ENCODE measurements at places on chromosomes 7 and 10. TPM values are rescaled to one million over a fixed set of nuclear protein-coding genes. Genes with fewer than 3 reads are reported as not detected.

GRCh38 chr10:109726473-109726872 is 196.8 kb downstream of the XPNPEP1 start:
- no peaks in the 10 kb centered on the region for H3K27me3 ChIP-seq
- DNase-seq = no peak
- H3K36me3 ChIP-seq = no peaks in the 10 kb centered on the region
- H3K4me3 ChIP-seq = no peak overlapping the region
- no peaks in the 10 kb centered on the region for H3K4me1 ChIP-seq
- no peak overlapping the region for H3K27ac ChIP-seq

DNA sequence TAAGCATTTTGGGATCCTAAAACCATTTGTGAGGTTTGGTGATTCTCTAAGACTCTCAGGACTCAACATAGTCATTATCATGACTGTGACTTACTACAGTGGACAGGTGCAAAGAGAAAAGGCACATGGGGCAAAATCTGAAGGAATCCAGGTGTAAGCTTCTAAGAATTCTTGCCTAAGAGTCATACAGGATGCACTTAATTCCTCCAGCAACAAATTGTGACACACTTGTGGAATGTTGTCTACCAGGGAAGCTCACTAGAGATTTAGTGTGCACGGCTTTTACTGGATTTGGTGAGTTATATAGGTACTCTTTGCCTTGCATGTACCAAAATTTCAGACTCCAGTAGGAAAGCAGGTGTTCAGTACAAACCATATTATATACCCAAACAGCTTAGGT is 47.9 kb downstream of the WAC start:
- H3K4me3 ChIP-seq = no peak overlapping the region
- peaks cover 40% of the 10 kb centered on the region for H3K4me1 ChIP-seq
- no peaks in the 10 kb centered on the region for H3K27me3 ChIP-seq

GRCh38 chr7:41628901-41629300 is 74.0 kb downstream of the INHBA start:
- H3K27ac ChIP-seq = no peak overlapping the region
- DNase-seq = no peak
- H3K27me3 ChIP-seq = no peaks in the 10 kb centered on the region
- H3K4me1 ChIP-seq = no peaks in the 10 kb centered on the region

DNA sequence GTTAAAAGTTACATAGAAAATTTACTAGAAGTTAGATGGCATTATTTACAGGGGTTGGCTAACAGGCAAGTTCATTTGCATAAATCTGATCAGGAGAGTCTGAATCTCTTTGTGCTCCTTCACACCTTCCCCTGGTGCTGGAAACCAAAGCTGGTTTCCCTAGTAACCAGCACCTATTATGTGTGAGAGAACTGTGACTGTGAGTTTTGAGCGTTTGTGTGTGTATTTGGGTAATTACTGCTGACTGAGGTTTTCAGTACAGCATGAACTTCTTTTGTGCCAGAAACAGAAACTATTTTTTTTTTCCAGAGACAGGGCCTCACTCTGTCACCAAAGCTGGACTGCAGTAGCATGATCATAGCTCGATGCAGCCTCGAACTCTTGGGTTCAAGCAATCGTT is 10.3 kb upstream of the IFIT1B start:
- no peaks in the 10 kb centered on the region for H3K27me3 ChIP-seq
- peaks cover 14% of the 10 kb centered on the region for H3K4me1 ChIP-seq
- DNase-seq = no peak
- no peak overlapping the region for H3K27ac ChIP-seq
- H3K36me3 ChIP-seq = no peaks in the 10 kb centered on the region

GRCh38 chr10:100153239-100153825 is 32.5 kb downstream of the ERLIN1 start:
- H3K27me3 ChIP-seq = no peaks in the 10 kb centered on the region
- H3K4me3 ChIP-seq = no peak overlapping the region
- no peak overlapping the region for H3K27ac ChIP-seq
- DNase-seq = no peak

DNA sequence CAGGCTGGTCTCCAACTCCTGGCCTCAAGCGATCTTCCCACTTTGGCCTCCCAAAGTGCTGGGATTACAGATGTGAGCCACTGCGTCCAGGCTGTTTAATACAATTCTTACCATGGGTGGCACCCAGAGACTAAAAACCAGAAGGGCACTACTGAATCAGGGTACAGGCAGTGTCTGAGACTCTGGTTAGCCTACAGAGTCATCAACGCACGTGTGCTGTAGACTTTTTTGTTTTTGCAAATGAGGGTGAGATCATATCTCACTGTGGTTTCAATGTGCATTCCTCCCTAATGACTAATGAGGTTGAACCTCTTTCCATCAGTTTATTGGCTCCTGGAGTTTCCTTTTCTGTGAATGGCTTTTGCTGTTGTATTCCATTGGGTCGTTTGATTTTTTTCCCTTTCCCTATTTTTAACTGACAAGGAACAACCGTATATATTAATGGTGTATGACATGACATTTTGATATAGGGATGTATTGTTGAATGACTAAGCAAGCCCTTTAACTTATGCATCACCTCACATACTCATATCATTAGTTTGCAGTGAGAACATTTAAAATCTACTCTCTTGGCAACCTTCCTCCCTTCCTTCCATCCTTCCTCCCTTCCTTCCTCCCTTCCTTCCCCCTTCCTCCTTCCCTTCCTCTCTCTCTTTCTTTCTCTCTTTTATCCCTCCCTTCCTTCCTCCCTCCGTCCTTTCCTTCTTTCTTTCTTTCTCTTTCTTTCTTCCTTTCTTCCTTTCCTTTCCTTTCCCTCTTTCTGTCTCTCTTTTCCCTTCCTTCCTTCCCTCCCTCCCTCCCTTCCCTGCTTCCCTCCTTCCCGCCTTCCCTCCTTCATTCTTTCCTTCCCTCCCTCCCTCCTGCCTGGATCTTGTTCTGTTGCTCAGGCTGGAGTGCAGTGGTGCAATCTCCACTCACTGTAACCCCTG is 9.3 kb upstream of the TMEM270 start:
- H3K4me3 ChIP-seq = no peak overlapping the region
- peak overlapping the region; percentile 69 for H3K27ac ChIP-seq
- H3K4me1 ChIP-seq = peaks cover 24% of the 10 kb centered on the region
- H3K36me3 ChIP-seq = no peaks in the 10 kb centered on the region
- H3K27me3 ChIP-seq = no peaks in the 10 kb centered on the region
- DNase-seq = no peak

DNA sequence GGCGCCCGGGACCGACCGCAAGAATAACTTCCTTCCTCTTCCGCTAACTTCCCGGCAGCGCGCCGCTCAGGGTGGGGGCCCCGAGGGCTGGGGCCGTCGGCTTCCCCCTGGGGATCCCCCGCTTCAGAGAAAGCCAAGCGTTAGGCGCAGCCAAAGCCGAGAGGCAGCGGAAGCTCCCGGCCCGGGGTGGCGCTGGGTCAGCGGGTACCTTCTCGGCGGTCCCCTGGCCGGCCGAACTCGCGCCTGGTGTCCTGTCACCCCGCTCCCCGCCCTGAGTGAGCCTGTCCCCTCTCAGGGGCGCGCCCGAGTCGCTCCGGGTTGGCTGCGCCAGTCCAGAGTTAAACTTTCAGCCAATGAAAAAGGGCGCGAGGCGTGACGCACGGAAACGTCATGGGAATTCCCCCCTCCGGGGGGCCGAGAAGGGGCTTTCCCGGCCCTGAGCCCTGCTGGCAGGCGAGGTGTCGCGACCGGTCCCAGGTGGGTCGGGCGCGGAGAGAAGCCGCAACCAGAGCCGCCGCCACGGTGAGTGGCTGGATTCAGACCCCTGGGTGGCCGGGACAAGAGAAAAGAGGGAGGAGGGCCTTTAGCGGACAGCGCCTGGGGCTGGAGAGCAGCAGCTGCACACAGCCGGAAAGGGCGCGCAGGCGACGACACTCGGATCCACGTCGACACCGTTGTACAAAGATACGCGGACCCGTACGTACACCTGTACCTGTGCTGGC is 1.3 kb upstream of the NFKB2 start:
- H3K27me3 ChIP-seq = no peaks in the 10 kb centered on the region
- peak; percentile 98 for DNase-seq
- H3K27ac ChIP-seq = peak overlapping the region; percentile 96

- DNase-seq = no peak
- H3K4me3 ChIP-seq = no peak overlapping the region
- no peak overlapping the region for H3K27ac ChIP-seq
- no peaks in the 10 kb centered on the region for H3K27me3 ChIP-seq
- H3K36me3 ChIP-seq = no peaks in the 10 kb centered on the region
Measured at GRCh38 chr10:10460451-10460850, 557.2 kb upstream of the CELF2 start.

DNA sequence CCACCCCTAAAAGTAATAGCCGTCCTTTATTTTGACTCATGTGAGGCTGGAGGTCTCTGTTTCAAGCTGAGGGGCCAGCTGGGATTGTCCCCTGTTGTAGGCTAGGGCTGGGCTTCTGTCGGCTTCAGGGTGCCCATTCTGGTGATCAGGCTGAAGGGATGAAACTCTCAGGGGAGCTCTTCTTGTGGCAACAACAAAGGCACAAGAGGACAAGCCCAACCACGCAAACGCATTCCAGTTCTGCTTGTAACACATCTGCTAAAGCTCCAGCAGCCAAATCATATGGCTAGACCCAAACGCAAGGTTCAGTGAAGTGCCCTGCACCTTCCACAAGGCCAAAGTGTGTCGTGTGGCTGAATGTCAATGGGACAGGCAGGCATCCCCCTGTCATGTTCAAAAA is 405.7 kb downstream of the INHBA start:
- H3K36me3 ChIP-seq = no peaks in the 10 kb centered on the region
- H3K27ac ChIP-seq = no peak overlapping the region

DNA sequence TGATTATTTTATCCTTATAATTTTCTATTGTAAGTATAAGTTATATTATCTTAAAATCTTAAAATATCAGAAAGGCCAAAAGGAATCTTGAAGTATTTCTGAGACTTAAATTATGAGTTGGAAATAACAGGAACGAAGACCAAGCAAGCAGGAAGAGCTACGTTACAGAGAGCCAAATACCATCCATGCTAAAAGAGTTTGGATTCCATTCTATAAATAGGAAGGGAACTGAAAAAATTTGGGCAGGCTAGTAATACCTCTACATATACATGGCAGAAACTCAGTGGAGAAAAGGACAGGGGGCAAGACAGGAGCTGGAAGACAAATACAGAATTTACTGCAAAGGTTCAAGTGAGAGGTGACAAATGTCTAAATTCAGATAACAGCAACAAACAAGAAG is 16.7 kb downstream of the ITGB1 start:
- no peak overlapping the region for H3K4me3 ChIP-seq
- no peaks in the 10 kb centered on the region for H3K27me3 ChIP-seq
- peak overlapping the region; percentile 35 for H3K27ac ChIP-seq
- DNase-seq = no peak
- peaks cover 67% of the 10 kb centered on the region for H3K4me1 ChIP-seq

DNA sequence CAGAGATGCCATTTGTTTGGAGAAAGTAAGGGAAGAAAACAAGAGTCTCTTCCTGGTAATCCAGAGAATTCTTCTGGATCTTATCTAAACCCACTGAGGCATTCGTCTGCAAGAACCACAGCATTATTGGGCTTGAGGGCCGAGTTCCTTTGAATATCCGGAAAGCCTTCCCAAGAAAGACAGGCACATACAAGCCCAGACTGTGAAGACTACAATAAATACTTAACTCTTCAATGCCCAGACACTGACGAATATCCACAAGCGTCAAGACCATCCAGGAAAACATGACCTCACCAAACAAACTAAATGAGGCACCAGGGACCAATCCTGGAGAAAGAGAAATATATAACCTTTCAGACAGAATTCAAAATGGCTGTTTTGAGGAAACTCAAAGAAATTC is 99.0 kb downstream of the RNF32 start:
- H3K27me3 ChIP-seq = no peaks in the 10 kb centered on the region
- no peak for DNase-seq
- no peak overlapping the region for H3K4me3 ChIP-seq
- H3K27ac ChIP-seq = no peak overlapping the region
- H3K4me1 ChIP-seq = no peaks in the 10 kb centered on the region
- peaks cover 10% of the 10 kb centered on the region for H3K36me3 ChIP-seq

- no peak for DNase-seq
- no peaks in the 10 kb centered on the region for H3K4me1 ChIP-seq
- no peak overlapping the region for H3K4me3 ChIP-seq
- no peaks in the 10 kb centered on the region for H3K36me3 ChIP-seq
- H3K27ac ChIP-seq = no peak overlapping the region
Measured at GRCh38 chr7:33842150-33842549, 63.2 kb upstream of the BMPER start.

GRCh38 chr7:39733881-39734632 is 110.7 kb downstream of the RALA start:
- DNase-seq = no peak
- H3K27me3 ChIP-seq = no peaks in the 10 kb centered on the region
- H3K27ac ChIP-seq = peak overlapping the region; percentile 65
- peaks cover 44% of the 10 kb centered on the region for H3K4me1 ChIP-seq
- H3K36me3 ChIP-seq = no peaks in the 10 kb centered on the region

DNA sequence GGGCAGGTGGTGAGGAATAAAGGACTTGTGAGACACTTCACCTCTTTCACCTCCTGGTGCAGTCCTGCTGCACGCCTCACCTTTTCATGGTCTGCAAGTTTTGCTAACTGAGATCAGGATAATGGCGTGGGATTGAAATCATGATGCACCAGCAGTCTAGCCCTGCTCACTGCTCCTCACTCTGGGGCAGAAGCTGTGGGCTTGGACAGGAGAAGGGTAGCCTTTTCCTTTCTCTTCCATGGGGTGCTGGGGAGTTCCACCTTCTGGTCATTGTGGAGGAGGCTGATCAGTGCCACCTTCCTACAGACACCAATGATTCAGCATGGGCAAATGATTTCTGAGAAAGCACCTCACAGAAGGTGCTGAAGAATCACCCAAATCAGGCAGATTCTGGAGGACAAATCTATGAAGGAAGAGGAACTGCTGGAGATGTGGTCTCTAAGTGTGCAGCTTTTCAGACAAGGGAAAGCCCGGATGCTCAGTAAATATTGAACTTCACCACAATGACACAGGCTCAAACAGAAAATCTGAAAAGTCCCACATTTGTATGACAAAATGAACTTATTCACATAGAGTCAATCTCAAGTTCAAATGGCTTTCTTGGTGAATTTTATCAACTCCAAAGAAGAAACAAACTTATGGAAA is 19.7 kb downstream of the MBL2 start:
- no peaks in the 10 kb centered on the region for H3K27me3 ChIP-seq
- DNase-seq = no peak
- no peak overlapping the region for H3K4me3 ChIP-seq

TLX1 gene
- not detected for total RNA-seq

EBF3 gene
- total RNA-seq = 0.51 TPM

SEC61G gene
- 155 TPM for total RNA-seq

PSD gene
- 2.8 TPM for total RNA-seq

PDE1C gene
- 23.9 TPM for total RNA-seq

STAG3 gene
- total RNA-seq = 3.7 TPM

PSAP gene
- 2,056 TPM for total RNA-seq

STMP1 gene
- total RNA-seq = 21.0 TPM

NEUROG3 gene
- not detected for total RNA-seq

TMEM130 gene
- total RNA-seq = 3.1 TPM

GFRA1 gene
- total RNA-seq = 2.8 TPM

GAD2 gene
- total RNA-seq = not detected

UTF1 gene
- total RNA-seq = not detected

STEAP1B gene
- not detected for total RNA-seq
